Fibroblast of skin of back (primary cell): ENCODE measurements at places on chromosomes 7 and 10.
A peak's percentile ranks its signal among the peaks of the same experiment; 100 is the strongest.

DNA sequence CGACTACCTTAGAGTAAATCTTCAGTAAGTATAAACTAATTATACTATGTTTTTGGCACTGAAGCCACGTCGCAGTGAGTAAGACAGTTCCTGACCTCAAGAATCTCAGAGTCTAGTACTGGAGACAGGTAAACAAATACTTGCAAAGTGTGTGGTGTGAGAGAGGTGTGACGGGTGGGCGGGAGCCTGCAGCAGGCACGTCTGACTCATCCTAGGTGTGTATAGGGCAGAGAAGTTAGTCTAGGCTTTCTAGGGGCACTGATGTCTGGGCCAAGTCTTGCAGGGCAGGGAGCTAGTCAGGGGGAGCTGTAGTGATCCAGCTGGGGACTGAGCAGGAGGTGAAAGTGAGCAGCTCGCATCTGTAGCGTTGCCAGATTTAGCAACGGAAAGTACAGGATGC is 35.9 kb upstream of the SFTPD start:
- DNase-seq, result no peak

- peak; percentile 44 for DNase-seq
Measured at GRCh38 chr10:119859420-119860258, 13.0 kb downstream of the MCMBP start.

- no peak for DNase-seq
Measured at GRCh38 chr10:59285073-59285472, 77.3 kb downstream of the FAM13C start.

GRCh38 chr10:77493239-77493806 is 144.3 kb downstream of the KCNMA1 start:
- no peak for DNase-seq

GRCh38 chr10:117497736-117498135 is 44.8 kb upstream of the EMX2 start:
- no peak for DNase-seq

DNA sequence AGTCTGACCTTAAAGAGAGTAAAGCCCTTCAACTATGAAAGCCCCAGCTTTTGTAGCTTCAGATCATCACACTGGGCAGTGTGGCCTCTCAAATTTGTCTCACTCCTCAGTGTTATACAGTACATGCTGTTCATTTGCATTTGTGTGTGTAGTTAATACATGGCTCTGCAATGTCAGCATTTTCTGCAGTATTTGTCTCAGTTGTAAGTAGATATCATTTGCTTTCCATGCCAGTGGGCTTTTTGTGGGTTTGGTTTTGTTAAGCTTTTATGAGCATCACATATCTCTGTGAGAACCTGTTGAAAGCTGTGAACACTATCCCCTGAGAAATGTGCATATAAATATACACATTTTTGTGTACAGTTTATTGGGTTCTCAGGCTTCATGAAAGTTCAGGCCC is 57.0 kb downstream of the ZNF277 start:
- no peak for DNase-seq

- no peak for DNase-seq
Measured at GRCh38 chr7:32943252-32944030, 13.8 kb upstream of the FKBP9 start.

DNA sequence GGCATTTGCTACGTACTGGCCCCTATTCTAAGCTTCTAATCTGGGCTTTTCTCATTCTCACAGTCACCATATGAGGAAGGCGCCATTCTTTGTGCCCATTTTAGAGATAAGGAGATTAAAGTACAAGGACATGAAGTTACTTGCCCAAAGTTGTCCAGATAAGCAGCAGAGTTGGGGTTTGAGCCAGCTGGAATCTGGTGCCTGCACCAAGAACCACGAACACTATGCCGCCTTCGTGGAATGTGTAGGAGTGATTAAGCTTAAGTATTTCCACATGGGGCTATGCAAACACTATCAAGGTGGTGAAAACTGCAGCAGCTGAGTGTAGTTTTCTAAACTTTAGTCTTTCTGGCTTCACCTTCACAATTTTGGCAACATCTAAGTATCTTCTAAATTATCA is 342.7 kb upstream of the ETV1 start:
- DNase-seq, result peak; percentile 7

DNA sequence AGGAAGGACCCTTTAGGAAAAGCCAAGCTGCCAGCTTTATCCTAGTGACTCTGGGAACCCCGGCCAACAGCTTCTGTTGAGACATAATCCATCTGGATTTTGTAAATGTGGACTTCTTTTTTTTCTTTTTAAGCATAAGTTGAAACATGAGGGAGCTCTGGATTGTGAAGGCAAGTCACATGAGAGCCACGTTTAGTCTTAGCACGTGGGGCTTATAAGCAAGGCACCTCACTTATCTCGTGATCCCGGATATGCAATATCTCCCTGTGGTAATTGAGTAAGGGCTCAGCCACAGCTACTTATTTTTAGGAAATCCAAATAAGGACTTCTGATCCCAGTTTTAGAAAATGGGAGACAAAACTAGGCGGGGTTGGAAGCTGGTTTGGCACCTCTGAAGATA is 111.2 kb upstream of the PTN start:
- peak; percentile 76 for DNase-seq

- no peak for DNase-seq
Measured at GRCh38 chr7:101068401-101068800, 16.9 kb upstream of the TRIM56 start.

DNA sequence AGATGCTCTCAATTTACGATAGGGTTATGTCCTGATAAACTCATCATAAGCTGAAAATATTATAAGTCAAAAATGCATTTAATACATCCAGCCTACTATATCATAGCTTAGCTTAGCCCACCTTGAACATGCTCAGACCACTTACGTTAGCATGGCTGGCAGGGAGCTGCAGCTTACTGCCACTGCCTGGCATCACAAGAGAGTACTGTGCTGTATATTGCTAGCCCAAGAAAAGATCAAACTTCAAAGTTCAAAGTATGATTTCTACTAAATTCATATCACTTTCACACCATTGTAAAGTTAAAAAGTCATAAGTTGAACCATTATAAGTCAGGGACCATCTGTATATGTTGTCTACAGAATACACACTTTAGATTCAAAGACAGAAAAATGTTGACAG is 91.6 kb downstream of the HYCC1 start:
- DNase-seq, result no peak

- DNase-seq, result no peak
Measured at GRCh38 chr7:105638334-105638733, 57.0 kb upstream of the EFCAB10 start.

- no peak for DNase-seq
Measured at GRCh38 chr10:96626795-96627194, 40.0 kb upstream of the TM9SF3 start.

DNA sequence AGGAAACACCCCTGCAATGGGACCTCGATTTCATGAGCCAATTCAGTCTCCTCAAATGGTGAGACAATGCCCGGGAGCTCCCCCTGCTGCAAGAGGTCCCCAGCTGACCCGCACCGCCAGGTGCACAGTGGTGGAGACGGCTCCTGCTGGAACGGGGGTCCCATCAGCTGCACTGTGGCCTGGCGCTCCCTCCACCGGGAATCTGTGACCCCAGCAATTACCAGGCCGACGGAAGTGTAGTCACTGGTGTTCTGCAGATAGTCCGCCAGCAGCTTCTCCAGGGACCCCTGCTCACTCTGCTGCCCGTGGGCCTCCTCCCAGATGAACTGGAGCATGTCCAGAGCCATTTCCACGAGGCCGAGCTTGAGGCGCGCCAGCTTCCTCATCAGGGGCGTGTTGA is 64.9 kb upstream of the NKX6-2 start:
- no peak for DNase-seq

- DNase-seq, result peak; percentile 10
Measured at GRCh38 chr7:9149499-9150082, 716.2 kb downstream of the NXPH1 start.

- no peak for DNase-seq
Measured at GRCh38 chr10:12699258-12699700, 302.2 kb downstream of the CCDC3 start.

DNA sequence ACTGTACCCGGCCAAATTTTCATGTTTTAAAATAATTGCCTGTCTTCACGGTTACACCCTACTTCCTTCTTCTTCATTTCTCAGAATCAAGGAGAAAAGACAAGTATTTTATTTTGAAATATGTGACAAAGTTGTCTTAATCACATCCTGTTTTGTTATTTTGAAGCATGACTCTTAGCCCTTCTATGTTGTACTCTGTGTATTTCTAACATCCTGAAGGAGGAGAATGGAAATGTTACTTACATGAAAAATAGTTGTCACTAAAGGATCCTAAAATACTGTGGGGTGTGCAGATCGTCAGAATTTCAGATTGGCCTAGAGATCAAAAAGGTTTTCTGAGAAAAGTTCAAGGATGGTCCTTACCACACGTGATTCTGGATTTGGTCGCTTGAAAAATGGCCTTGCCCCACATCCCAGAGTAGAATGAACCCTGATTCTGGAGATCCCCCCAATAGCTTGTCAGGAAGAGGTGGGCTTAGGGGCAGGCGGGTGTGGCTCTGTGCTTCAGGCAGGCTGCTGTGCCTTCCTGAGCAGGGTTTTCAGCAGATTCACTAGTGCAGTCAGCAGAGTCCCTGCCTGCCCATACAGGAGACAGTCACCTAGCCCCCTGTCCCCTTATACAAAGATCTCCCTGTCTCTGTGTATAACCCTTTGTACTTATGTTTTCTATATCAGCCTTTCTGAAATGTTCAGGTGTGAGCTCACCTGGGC is 8.6 kb downstream of the UPP1 start:
- DNase-seq, result no peak

- no peak for DNase-seq
Measured at GRCh38 chr7:36085096-36085495, 68.0 kb upstream of the EEPD1 start.

GRCh38 chr10:131113709-131114291 is 197.7 kb downstream of the TCERG1L start:
- no peak for DNase-seq
